ENCODE measurements at places on chromosomes 5 and 9.

DNA sequence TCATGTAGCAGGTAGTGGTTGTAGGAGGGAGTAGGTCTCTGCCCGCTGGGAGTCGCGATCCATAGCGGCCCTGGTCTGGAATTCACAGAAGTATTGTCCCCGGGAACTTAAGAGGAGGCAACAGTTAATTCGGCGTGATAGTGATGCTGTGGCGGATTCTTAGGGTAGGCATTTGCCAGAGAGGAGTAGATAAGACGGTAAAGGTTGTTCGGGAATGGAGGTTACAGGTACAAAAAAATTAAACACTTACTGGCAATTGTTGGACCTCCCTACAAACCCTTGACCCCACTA lies 679 bp downstream of the SMC5 start:
- no peak for DNase-seq

DNA sequence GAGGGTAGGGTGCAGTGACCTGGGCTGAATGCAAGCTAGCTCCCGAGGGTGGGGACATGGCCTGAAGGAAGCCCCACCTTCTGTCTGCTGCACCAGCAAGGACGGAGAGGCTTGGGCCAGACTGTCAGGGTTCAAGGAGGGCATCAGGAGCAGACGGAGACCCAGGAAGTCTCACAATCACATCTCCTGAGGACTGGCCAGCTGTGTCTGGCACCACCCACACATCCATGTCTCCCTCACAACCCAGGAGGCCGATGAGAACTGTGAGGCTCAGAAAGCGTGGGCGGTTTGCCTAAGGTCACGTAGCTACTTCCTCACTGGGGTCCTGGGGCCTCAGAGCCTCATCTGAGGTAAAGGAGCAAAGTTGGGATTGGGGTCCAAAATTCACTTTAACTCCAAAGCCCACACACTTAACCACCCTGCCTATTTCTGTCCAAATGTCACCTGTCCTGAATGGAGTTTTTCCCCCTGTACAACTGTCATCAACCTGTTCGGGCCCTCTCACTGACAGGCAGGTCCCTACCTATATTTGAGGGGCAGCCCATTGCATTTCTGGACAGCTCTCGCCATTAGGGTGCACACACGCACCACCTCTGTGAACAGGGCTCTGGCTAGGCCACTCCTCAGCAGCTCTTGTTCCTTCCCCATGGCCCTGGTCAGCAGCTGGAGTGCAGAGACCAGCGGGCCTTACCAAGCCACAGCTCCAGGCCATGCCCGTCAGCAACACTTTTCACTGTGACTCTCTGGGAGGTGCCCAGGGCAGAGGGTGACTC lies 3.4 kb downstream of the IL13 start:
- no peak for DNase-seq

DNA sequence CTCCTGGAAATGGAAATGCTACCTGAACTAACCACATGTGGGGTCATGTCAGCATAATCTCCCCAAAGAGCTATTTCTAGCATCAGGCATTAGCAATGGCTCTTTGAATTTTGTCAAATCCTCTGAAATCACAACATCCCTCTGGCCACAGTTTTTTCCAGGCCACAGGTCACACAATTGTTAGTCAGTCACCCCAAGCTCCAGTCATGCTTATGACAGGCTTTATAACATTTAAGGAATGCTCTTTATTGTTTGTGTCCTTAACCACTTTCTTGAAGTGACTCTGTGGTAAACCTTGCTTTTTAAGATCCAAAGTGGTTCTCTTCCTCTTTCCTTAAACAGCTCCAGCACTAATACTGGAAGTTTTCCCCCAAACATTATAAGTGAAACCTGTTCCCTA lies 169.2 kb upstream of the HMHB1 start:
- no peak for DNase-seq

GRCh38 chr5:33939556-33940262 lies 3.5 kb downstream of the RXFP3 start:
- DNase-seq = no peak

DNA sequence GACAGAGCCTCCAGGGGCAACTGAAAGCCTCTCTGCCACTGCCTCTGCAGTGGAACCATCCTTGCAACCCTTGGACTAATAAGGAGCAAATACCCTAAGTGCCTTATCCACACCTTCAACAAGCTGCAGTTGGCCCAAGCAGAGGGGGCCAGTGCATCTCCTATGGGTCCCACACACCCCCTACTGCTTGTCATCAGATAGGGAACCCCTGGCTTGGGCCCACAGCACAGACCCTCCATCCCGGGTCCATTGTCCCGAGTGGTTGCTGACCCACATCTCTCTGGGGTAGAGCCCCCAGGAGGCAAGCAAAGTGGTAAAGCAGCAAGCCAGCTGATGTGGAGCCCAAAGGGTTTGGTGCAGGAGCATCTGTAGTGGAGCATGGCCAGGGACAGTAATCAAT lies 119.5 kb downstream of the PJA2 start:
- DNase-seq = no peak

DNA sequence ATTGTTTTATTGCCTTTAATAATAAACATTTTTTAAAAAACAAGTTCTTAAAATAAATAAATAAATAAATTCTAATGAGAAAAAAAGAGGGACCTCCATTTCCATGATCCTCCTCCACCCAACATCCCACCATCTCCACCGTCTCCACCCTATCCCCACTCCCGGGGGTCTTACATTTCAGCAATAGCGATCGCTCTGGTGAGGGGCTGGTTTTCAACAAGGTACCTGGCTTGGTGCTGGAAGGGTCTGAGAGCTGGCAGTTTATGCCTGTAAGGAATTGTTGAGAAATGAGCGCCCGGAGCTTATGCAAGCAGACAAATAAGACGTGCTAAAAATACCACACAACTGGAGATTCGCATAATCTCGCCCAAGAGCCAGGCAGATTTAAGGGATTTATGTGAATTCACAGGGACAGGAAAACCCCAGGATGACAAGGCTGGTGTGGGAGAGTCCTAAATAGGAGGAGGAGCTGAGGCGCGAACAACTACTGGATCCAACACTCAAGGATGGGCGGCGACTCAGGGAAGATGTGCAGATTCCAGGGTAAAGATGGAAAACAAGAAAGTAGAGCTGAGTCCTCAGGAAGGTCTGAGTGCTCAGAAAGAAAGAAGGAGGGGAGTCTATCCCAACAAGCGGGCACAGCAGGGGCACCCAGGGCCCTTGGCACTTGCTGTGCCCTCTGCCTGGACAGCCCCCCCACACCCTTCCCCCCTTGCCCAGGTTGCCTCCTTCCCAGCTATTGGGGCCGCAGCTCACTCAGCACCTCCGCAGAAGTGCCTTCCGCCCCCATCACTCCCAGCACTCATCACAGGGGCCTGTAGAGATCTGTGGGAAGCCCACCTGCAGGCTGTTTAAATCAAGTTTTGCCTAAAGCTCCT lies 27.0 kb downstream of the TRIM14 start:
- DNase-seq = no peak

DNA sequence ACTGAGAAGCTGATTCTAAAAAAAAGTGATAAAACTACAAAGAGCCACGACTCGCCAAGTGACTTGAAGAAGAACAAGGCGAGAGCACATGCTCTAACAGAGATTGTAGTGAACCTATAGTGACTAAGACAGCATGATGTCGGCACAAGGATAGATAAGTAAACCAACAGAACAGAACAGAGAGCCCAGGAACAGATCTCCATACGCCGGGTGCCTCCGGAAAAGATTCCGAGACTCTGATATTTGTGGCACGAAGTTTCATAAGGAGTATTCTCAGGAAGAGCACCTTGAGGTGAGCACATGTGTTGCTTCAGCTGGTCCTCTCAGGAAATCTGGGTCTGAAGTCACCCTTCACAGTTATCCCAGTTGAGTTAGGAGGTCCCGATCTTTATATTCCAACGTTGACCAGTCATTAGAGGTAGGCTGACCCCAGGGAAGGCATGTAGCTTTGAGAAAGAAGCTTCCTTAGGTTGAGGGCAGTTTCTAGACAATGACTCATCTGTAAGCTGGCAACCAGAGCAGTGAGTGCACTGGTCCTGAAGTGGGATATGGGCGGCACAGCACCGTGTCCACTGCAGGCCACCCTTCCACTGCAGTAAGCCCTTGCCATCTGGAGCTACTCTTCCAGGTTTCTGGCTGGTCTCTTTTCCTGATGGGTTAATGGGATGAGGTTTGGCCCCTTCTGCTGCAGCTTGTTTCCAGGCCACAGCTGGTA lies 13.6 kb upstream of the CLK4 start:
- no peak for DNase-seq

GRCh38 chr9:131511880-131512279 lies 9.2 kb downstream of the POMT1 start:
- no peak for DNase-seq

- DNase-seq = no peak
Observed at GRCh38 chr9:89806371-89807100, 201.7 kb downstream of the GADD45G start.

GRCh38 chr5:128305341-128305740 lies 221.8 kb downstream of the SLC12A2 start:
- DNase-seq = no peak

DNA sequence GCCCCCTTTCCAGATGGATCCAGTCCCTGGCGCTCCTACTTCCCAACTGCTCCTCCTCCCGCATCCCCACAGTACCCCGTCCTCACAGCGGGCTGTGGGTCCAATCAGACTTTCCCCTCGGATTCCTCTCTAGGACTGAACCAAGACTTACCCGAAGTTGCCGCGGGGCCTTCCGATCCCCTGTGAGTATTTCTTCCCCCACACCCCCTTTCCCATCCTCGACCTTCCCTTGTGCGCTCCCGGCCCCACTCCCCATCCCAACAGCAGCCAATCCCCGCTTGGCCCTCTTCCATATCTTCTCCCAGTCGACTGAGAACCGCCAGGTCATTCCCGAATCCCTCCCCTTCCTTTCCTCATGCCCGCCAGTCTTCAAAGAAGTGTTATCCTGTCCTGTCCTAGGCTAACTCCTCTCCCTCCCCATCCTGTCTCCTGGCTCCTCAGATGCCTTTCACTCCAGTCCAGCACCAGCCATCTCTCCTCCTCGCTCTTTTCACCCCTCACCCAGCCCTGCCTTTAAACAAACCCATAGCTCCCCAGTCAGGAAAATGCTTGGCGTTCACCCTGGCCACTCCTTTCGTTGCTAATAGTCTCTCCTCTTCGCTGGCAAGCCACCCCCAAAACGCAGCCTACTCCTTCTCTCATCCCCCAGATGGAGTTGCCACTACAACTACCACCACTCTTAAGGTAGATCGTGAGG lies 646 bp downstream of the SWI5 start:
- DNase-seq = peak; percentile 35

DNA sequence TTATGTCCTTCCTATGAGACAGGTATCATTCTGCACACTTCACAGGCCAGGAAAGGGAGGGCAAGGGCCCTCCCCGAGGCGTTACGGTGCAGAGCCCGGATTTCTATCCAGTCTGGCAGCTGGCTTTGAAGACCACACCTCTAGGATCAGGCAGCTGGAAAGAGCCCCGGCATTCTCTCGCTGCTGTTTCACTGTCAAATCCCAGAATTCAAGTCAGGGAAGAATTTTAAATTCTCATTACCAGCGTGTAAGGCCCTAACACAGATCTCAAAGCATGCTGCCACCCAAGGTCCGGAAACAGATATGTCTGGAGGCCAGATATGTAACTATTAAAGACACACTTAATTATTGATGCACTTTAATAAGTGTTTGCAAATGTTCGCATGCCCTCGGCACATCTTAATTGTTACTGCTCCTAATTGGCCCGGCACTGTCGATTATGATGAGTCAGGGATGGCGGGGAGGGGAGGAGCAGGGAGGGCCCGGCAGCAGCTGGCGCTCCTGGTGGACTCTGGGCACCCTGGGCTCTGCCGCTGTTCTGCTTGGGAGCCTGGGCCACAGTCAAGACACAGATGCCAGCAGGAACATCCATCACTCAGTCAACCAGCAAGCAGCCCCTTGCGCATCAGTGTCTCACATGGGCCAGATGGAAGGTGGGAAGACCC lies 76.3 kb upstream of the BARHL1 start:
- DNase-seq = no peak

All from psoas muscle (tissue), 8 donors.